ENCODE measurements at places on chromosomes 2 and 18. TPM values are rescaled to one million over a fixed set of nuclear protein-coding genes. Genes with fewer than 3 reads are reported as not detected.

GRCh38 chr2:127012868-127013267 lies 94.1 kb downstream of the BIN1 start:
- DNase-seq, result no peak

- DNase-seq, result no peak
Measured at GRCh38 chr18:25795213-25795612, 295.2 kb downstream of the SS18 start.

GRCh38 chr2:29134933-29135332 lies 19.7 kb downstream of the CLIP4 start:
- DNase-seq, result no peak

DNA sequence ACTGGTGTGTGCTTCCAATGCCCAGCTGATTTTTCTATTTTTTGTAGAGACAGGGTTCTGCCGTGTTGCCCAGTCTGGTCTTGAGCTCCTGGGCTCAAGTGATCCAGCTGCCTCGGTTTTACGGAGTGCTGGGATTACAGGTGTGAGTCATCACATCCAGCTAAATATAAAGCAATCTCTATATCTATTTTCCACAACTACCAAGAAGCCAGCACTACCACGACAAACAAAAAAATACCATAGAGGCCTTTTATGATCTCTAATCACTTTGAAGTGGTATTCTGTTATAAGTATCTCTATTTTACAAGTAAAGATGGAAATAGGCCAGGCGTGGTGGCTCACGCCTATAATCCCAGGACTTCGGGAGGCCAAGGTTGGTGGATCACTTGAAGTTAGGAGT lies 34.7 kb downstream of the C2orf74 start:
- no peak for DNase-seq

GRCh38 chr2:169237286-169237685 lies 125.0 kb downstream of the LRP2 start:
- DNase-seq, result no peak

DNA sequence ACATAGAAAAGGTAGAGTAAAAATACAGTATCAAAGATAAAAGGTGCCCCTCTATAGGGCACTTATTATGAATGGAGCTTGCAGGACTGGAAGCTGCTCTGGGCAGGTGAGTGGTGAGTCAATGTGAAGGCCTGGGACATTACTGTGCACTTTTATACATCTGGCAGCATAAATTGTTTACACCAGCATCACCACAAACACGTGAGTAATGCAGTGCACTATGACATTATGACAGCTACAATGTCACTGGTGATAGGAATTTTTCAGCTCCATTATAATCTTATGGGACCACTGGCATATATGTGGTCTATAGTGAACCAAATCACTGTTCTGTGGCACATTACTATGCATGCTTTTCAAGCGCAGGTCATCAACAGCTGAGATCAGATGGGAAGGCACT lies 48.1 kb downstream of the TPGS2 start:
- DNase-seq, result no peak

- no peak for DNase-seq
Measured at GRCh38 chr2:228447266-228447915, 265.9 kb upstream of the SPHKAP start.

- peak; percentile 88 for DNase-seq
Measured at GRCh38 chr2:197869501-197870111, 65.2 kb downstream of the PLCL1 start.

- no peak for DNase-seq
Measured at GRCh38 chr2:127573298-127573697, 37.8 kb downstream of the MYO7B start.

DNA sequence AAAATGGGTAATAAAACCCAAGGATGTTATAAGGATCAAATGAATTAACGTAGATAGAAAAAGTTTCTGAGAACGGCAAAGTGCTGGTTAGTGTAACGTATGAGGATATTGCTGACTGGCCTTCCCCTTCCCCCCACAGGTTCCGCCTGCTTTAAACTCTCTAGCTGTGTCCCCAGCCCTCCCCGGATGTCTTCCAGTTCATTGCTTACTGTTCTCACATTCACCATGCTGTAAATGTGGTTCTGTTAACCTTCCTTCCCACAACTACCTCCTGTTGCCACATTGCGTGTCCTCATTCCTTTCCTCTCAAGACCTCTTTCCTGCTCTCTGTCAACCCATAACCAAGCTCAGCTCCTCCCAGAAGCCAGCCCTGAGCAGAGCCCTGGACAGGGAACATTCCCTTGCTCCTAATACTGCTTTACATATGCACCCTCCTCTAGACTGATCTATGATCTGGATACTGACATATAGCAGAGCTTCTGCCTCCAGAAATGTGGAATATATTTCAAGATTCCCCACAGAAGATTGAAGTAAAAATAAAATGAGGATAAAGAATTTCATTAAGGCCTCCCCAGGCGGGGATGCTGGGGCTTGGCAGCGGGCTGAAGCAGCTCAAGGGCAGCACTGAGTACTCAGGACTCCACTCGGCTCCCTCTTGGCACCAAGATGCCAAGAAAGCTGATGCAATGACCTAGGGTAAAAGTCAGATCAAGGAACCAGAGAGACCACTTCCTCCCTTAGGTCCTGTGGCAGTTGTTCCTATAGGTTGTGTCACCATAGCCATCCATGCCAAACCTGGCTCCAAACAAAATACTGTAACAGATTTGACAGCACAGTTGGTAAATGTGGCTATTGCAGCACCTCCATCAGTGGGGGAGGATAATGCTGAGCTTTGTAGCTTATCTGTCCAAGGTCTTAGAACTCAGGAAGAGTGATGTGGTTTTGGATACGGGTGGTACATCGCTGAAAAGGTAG lies 136.4 kb upstream of the PIK3C3 start:
- DNase-seq, result no peak

DNA sequence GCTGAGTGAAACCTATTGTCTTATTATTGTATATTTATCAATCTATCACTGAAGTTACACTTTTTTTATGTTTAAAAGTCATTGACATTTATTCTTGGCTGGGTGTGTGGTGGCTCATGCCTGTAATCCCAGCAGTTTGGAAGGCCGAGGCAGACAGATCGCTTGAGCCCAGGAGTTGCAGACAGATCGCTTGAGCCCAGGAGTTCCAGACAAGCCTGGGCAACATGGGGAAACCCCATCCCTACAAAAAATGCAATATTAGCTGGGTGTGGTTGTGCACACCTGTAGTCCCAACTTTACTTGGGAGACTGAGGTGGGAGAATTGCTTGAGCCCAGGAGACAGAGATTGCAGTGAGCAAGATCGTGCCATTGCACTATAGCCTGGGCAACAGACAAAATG lies 97.8 kb downstream of the EPC2 start:
- DNase-seq, result no peak

The PLGLB1 gene
- 25.4 TPM for polyA plus RNA-seq

The ONECUT2 gene
- 0.02 TPM for polyA plus RNA-seq

The MAL gene
- 143 TPM for polyA plus RNA-seq

The POTEC gene
- polyA plus RNA-seq, result 0.02 TPM

The GALNT5 gene
- 0.71 TPM for polyA plus RNA-seq

The FOXI3 gene
- polyA plus RNA-seq, result 0.14 TPM

The ABCB11 gene
- polyA plus RNA-seq, result 0.09 TPM

The FZD7 gene
- 3.9 TPM for polyA plus RNA-seq

The YPEL5 gene
- polyA plus RNA-seq, result 133 TPM

The GCKR gene
- 0.18 TPM for polyA plus RNA-seq
